ENCODE measurements at places on chromosomes 5 and 9.

GRCh38 chr9:106482733-106483132, 380.2 kb upstream of the ZNF462 start:
- DNase-seq = no peak

- no peak for DNase-seq
These were observed 129.7 kb downstream of the ADAMTS2 start for GRCh38 chr5:179215576-179215975.

DNA sequence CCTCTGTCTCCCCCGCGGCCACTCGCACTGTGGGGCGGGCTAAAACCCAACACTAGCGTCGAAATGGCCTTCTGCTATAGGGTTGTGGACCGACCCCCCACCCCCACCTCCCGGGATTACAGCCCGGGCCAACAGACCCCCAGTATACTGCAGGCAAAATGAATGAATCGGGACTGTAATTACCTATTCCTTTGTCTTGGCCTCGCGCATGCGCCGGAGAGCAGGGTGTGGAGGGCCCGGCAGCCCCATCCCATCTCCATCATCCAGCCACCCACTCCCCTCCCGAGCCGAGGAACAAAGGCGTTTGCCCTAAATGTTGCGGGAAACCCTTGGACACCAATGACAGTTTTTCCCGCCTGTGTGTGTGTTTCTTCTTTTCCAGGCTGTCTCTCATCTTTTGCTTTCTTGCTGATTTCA, 1.6 kb downstream of the BASP1 start:
- DNase-seq = no peak

DNA sequence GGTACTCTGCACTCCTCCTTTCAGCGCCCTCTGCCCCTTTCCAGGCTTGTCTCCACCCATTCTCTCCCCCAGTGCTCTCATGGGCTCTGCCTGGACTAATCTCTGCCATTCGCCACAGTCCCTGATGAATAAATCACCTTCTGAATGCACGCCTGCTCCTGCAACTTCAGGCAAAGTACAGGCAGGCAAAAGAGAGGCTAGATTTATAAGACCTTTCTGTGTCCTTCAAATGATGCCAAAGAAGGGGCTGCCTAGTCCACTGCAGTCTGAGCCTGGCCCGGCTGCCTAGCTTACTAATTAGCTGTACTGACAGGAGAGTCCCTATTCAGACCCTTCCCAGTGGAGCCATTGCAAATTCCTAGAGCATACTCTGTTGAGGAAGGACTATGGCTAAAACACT, 7.4 kb downstream of the FGF1 start:
- no peak for DNase-seq

DNA sequence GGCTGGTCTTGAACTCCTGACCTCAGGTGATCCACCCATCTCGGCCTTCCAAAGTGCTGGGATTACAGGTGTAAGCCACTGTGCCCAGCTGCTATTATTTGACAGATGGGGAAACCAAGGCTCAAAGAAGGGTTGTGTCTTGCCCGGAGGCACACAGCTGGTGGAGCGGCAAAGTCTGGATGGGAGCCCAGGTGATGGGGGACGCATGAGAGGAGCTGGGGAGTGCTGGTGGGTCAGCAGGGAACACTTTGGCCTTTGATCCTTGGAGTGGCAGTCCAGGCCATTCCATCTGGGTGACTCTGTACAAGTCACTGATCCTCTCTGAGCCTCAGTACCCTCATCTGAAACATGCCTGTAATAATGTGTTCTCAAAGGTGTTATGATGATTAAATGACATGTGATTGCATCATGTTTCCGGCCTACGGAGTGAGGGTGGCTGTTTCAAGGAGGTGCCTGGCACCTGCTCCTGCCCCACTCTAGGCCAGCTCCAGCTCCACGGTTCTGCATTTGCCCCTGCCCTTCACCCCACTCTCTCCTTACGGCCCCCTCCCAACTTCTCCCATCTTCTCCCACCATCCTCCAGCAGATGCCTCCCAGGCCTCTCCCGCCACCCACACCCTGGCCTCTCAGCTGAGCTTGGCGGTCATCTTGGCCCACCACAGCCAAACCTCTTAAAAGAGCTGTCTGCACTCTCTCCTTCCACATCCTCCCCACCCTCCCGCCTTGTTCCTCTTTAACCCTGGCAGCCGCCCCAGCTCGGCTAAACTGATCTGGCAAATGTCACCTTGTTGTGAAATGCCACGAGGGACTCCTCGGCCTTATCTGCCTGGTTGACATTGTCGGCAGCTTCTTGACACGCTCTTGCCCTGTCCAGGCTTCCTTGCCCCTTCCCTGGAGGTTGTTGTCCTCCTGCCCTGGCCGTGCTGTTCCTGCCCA, 5.5 kb upstream of the DBN1 start:
- no peak for DNase-seq

- no peak for DNase-seq
These were observed 376.6 kb downstream of the PTPRD start for GRCh38 chr9:10236161-10236560.

DNA sequence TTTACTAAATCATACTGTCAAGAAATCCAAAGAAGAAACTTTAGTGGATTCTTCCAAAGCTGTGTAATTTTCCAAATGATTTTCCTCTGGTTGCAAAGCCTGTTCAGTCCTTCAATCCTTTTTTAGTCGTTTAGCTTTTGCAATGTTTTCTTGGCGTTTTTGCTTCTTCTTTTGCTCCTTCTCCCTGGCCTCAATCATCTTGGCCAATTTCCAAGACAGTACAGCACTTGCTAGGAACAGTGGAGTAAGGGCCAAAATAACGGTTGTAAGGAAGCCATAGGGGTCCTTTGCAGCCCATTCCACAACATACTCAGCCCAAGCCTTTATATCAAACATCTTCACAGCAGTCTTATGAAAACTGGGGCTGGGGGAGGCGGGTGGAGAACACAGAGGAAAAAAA, 2.4 kb downstream of the SMIM15 start:
- no peak for DNase-seq

All from stimulated activated CD4-positive, alpha-beta T cell treated with anti-CD3 and anti-CD28 coated beads, Interleukin-12 subunit alpha, Interleukin-12 subunit beta, amount 100 ng/mL, for 24 hours (primary cell).